ENCODE measurements at places on chromosomes 12 and 14.
A peak's percentile ranks its signal among the peaks of the same experiment; 100 is the strongest.

DNA sequence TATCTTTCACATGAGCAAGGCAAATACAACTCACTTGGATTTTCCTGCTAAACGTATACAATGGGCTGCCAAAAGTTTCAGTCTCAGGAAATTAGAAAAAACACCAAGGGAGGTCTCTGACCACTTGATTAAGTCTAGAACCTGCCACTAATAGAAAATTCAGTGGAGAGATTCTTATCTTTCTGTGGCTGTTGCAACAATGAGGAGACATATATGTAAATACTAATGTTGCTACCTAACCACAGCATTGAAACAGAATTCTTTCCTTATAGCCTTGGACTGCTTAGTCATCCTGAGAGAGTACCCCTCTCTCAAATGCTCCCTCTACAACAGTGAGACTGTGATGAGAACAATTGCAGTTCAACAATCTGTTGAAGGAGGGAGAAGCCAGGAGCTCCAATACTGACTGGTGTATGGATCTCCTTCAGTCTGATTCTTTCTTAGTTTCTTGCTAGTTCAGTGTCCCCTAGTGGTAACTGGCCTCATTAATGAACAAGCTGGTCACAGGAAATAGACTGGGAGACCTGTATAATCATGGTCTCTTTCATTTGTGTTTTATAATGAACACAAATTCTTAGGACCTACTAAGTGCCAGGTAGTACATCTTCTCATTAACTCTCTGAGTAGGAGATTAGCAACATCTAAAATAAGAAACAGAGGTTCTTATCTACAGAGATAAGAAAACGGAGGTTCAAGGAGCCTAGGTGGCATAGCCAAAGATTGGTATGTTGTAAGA lies 164.5 kb downstream of the SLC38A4 start:
- DNase-seq, result peak; percentile 70

GRCh38 chr12:124617615-124618014 lies 50.2 kb upstream of the NCOR2 start:
- DNase-seq, result peak; percentile 71

- no peak for DNase-seq
Measured at GRCh38 chr12:47736877-47737676, 11.8 kb upstream of the ENDOU start.

- no peak for DNase-seq
Measured at GRCh38 chr12:70652451-70652850, 15.2 kb upstream of the PTPRB start.

GRCh38 chr14:101465795-101466448 lies 95.4 kb upstream of the DIO3 start:
- no peak for DNase-seq

Measured in NCI-H2081 (cell line).